ENCODE measurements at places on chromosomes 13 and 19.

GRCh38 chr19:7480970-7481255, 7.9 kb downstream of the PEX11G start:
- DNase-seq = peak; percentile 93

- peak; percentile 89 for DNase-seq
Measured at GRCh38 chr19:48674921-48675824, 2.4 kb upstream of the NTN5 start.

DNA sequence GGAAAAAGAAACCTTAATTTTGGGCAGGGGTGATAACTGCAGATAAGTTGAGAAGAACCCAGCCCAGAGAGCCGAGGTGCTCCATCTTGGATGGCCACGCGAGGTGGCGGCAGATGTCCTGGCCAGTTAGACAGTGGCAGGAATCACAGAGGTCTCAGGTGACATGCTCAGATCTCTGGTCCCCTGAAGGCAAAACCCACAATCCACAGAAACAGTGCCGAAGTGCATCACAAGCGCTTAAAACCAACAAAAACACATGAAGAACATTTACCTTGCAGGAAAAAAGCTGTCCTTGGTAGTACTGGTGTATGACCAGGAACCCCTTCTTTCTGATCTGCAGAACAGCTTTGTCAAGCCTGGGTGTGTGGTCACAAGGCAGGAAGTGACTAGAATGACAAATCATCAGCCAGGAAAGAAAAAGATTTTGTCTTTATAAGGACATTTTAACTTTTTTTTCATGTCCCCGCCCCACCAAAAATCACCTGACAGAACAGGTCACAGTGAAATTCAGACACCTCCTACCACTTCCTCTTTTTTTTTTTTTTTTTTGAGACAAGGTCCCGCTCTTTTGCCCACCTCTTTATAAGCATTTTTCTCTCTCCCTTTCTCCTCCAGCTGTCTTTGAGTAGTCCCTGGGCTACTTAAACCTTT, at the start of gene LCP1:
Gene LCP1, minus strand, starts transcription at position 338 of the 651 bp plus-strand sequence. CDS start 22,515 bp downstream, outside the sequence.
- peak; percentile 90 for DNase-seq

- DNase-seq = no peak
Measured at GRCh38 chr13:88752041-88752440, 1080.9 kb downstream of the SLITRK5 start.

DNA sequence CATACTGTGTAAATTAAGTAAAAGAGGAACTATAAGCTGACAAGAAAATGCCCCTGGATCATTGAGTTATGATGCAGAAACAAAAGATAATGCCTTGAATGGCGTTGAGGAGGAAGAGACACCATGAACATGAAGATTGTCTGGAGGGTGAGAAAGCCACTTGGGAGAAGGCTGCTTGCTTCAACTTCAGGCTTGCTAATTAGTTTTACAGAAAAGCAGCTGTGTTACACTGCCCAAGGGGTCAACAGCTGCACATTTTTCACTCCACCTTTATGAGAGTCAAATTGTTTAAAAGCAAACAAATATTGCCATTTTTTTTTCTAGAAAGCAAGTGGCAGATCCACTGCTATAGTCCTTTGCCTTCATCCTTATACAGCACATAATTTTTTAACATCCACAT, 35.5 kb upstream of the KLF12 start:
- DNase-seq = no peak

DNA sequence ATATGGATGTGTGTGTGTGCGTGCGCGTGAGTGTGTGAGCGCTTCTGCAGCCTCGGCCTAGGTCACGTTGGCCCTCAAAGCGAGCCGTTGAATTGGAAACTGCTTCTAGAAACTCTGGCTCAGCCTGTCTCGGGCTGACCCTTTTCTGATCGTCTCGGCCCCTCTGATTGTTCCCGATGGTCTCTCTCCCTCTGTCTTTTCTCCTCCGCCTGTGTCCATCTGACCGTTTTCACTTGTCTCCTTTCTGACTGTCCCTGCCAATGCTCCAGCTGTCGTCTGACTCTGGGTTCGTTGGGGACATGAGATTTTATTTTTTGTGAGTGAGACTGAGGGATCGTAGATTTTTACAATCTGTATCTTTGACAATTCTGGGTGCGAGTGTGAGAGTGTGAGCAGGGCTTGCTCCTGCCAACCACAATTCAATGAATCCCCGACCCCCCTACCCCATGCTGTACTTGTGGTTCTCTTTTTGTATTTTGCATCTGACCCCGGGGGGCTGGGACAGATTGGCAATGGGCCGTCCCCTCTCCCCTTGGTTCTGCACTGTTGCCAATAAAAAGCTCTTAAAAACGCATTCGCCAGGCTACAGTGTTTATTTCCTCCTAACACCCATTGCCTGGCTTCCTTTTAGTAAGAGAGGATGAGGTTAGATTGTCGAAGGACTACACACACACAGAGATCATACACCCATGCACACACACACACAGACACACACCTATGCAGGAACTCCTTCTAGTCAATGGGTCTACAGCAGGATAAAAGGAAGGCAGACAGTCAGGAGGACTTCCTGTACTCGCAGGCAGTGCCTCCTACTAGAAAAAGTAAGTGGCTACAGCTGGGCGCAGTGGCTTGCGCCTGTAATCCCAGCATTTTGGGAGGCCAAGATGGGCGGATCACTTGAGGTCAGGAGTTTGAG, 7.1 kb downstream of the FOSB start:
- DNase-seq = peak; percentile 9

DNA sequence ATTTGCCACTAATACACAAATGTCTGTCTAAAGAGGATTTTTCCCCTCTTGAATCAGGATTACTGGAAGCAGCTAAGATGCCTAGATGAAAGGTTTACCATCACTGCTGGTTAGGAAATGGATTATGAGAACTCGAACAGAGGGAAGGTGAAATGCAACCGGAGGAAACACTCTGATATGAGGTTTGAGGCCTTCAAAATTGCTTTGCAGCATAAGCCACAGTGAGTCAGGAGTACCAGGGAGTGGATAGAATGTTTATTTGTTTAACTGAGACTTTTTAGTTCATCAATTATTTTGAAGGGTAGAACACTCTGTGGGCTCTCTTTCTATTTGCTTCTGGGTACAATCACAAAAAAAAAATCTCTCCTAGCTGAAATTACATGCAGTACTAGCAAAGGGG, 18.1 kb downstream of the CDADC1 start:
- no peak for DNase-seq

- DNase-seq = no peak
Measured at GRCh38 chr13:20415306-20415679, 110.4 kb downstream of the CRYL1 start.

DNA sequence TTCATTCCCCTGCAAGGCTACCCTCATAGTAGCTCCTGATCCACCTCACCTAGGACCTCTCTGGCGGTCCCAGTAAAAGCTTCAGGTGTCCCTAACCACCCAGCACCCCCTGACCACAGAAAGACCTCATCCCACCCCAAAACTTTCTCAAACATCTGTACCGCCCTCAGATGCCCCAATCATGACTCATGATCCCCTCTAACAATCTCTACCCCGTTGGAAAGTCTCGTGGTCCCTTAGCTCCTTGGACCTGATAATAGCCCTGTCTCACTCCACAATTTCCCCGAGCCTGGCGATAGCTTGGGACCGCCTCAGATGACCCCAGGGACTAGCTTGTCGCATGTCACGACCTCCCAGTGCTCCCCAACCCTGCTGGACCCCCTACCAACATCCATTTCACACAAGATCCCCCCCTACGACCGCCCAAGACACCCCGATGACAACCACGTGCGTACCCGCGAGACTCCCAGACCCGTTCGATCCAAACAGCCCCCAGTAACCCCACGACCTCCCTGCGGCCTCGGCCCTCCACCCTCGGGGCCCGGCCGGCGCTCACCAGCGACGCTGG, 450 bp downstream of the NDUFA11 start:
- peak; percentile 58 for DNase-seq

DNA sequence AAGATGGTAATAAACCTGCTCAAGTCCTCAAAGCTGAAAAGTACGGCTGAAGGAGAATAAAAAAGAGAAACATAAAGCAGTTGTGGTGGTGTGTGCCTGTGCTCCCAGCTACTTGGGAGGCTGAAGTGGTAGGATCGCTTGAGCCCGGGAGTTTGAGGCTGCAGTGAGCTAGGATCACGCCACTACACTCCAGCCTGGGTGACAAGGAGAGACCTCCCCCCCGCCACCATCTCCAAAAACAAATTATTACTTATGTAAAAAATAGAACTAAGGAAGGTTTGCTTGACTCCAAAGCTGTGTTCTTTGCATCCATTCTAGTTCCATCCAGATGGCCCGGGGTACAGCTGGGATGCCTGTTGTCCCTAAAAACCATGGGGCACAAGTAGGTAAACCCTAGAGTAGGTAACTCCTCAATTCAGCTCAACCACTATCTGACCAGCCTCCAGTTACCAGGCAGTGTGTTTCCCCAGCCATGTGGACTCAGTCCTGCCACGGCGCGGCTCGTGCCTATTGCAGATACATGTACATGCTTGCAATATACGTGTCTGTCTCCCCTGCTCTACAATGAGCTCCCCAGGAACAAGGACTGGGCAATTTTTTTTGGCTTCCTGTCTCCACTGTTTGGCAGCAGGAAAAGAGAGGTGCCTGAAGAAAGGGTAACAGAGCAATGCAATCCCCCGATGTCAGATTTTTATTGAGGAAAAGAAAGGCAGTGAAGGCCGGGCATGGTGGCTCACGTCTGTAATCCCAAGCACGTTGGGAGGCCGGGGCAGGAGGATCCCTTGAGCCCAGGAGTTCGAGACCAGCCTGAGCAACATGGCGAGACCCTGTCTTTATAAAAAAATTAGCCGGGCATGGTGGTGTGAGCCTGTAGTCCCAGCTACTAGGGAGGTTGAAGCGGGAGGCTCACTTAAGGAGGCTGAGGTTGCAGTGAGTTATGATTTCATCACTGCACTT, 101.3 kb downstream of the GNG7 start:
- no peak for DNase-seq

- no peak for DNase-seq
Measured at GRCh38 chr19:48955308-48955958, 758 bp downstream of the BAX start.

DNA sequence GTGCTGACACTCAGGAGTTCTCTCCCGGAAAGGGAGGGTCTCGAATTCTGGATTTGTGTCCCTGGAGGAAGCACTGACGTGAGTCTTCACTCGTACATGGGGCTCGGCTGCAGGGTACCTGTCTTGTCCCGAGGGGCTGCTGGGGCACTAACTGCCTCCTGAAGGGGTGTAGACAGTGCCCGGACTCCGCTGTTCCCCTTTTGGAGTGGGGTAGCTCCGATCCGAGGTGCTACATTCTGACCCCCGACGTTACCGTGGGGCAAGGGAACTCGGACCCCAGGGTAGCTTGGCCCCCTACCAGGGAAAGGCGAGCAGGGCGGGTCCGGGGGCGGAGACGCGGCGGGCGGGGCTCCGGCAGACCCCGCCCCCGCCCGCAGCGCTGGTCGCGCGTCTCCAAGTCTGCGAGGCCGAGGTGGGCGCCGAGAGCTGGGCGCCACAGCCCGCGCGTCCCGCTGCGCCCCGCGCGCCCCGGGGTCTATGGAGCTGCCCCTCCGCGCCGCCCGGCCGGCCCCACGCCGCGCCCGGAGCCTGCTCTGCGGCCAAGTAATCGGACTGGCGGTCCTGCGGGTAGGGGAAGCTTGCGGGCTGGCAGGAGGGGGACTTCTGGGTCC, at the start of gene NPAS1:
Gene NPAS1, plus strand, starts transcription at position 407 of the 611 bp plus-strand sequence. CDS start 1,211 bp downstream, outside the sequence.
- no peak for DNase-seq

DNA sequence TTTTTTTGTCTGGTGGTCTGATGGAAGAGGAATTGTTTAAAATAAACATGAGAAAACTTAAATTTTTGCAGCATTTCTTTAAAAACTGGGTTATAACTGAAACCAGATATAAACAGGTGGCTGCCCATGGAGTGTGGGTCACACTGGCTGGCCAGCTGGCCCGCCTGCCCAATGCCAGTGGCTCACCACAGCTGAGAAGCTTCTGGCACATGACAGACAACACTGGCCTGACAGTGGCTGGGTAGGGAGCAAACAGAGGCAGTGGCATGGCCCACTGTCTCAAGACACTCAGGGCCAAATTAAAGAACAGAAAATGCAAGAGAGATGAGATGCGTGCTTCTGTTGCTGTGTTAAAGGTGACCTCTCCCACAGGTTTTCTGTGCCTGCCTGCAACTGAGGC, 3.1 kb upstream of the SLC35E1 start:
- DNase-seq = no peak

DNA sequence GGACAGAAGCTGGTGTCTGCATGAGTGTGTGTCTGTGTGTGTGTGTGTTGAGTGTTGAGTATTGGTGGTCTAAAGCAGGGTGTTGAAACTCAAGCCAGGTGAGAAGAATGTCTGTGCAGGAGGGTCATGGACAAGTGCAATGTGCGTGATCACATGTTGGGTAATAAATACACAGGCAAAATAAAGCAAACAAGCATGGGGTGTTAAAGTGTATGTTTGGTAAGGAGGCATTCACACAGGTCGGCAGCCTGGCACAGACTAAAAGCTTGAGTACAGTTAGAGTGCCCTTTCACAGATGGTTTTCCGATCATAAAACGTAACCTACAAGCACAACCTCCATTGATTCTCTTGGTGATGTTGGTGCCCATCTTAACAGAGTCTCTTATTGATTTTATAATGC, 476.9 kb upstream of the KLHL1 start:
- no peak for DNase-seq

DNA sequence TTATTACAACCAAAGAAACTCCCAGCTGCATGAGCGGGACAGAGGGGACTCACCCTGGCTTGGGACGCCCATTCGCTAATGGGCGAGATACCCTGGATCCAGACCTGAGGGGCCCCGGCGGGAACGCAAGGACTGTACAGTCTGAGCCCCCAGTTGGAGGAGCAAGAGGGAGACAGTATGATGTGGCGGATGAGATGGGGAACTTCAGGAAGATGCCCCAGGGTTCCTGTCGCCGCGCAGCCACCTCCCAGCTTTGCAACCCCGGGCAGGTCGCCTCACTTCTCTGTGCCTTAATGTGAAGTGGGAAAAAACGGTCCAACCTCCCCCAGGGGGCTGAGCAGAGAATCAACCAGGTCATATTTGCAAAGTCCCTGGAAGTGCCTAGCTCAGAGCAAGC, 2.5 kb downstream of the NPAS1 start:
- DNase-seq = no peak

DNA sequence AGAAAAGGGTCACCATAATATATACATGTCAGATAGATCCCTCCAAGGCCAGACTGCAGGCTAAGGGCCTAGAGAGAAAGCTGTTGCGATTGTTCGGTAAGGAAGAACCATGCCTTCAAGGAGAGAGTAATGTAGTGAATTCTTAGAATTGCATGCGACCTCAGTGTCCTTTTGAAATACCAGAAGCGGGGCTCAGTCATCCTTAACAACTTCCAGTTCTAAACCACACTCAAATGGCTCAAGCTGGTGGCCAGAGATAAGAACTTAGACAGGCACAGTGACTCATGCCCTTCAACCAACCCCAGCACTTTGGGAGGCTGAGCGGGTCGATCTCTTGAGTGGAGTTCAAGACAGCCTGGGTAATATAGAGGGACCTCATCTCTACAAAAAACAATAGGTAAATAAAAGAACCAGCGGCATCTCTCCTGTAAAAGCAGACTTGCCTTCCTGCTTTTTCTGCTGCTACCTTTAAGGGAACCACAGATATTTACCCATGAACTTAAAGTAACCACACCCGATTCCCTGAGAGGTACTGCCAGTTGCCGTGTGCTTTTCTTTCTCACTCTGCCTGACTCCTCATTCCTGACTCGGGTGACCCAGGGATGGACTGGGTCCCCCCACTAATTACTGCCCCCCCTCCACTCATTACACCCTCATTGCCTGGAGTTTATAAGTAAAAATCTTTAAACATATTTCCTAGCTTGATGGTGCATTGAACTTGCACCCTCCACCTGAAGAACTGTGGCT, 15.4 kb upstream of the SIGLEC6 start:
- DNase-seq = peak; percentile 65
